ENCODE measurements at places on chromosomes 2 and 18.

DNA sequence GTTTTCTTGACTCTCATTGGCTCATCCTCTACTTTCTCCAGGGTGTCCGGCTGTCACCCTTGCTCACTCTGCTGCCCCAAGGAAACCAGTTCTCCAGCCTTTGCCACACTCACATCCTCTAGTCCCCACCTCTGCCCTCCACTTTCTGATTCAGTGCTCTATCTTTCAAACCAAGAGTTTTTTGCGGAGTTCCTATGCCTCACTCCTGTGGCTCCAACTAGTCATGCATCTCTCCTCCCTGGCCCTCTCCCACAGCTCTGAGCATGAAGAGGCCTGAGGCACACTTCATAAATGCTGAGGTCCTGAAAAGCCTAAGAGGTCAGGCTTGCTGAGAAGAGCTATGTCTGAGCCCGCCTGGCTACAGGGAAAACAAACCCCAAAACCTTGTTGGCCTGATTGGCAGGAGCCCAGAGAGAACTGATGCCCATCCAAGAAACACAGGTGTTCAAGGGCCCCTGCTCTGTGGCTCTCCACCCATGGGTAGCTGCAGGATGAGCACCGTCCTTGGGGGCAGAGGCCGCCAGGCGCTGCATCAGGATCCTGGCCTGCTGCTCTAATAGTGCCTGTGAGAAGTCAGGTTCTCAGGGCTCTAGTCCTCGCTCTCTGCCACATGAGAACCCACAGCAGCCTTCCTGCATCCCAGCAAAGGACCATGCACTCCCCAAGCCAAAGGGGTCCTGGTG is 42.1 kb downstream of the HS1BP3 start:
- DNase-seq, result no peak

DNA sequence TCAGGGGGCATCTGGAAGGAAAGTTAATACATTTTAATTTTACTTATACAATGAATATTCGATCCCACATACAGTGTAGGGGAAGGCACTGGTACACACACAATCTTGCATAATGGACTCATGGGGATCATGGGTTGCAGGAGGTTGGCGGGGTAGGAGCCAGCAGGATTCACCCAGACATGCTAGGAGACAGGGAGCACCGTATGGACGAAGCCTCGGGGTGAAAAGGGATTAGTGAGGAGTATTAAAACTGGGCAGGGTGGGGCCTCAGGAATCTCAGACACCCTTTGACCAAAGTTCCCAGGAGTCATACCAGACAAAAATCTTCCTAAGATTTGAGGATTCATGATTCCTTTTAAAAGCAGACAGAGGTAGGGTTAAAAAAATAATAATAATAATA is 140.8 kb downstream of the BCL11A start:
- DNase-seq, result no peak

DNA sequence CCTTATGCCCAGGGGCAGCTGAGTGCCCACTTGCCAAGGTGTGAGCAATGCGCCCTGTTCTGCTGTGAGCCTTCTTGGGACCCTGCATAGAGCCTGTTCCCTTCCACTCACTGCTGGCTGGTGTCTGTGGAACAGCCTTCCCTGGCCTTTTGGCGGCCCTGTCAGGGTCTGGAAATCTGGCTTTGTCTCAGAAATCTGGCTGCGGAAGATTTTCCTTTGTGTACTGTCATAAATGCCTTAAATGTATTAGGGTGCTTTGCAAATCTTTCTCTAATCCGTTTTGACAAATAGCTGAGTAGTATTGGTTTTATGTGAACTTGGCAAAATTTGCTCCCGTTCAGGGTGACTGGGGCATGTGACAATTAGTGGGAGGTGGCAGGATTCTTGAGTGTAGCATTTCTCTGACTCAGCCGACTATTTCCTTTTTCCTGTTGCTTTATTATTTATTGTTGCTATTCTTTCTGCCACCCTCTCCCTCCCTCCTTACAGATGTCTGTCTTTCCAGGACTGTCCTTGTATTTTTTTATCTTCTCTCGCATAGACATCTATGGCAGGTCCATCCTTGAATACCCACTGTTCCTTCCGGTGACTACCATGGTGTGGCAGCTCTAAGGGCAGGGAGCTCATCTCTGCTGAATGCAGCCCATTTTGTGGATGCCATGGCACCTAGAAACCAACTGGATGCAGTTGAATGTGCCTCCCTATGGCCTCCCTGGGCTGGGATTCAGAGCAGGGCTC is 41.8 kb downstream of the LDLRAD4 start:
- DNase-seq, result no peak

- no peak for DNase-seq
These were observed 23.3 kb upstream of the EFHD1 start for GRCh38 chr2:232610081-232610480.

GRCh38 chr18:76679259-76679658 is 143.1 kb upstream of the ZNF236 start:
- no peak for DNase-seq

GRCh38 chr2:67032076-67032475 is 365.1 kb upstream of the ETAA1 start:
- DNase-seq, result no peak

GRCh38 chr2:157760949-157761348 is 115.2 kb downstream of the ACVR1 start:
- DNase-seq, result no peak

DNA sequence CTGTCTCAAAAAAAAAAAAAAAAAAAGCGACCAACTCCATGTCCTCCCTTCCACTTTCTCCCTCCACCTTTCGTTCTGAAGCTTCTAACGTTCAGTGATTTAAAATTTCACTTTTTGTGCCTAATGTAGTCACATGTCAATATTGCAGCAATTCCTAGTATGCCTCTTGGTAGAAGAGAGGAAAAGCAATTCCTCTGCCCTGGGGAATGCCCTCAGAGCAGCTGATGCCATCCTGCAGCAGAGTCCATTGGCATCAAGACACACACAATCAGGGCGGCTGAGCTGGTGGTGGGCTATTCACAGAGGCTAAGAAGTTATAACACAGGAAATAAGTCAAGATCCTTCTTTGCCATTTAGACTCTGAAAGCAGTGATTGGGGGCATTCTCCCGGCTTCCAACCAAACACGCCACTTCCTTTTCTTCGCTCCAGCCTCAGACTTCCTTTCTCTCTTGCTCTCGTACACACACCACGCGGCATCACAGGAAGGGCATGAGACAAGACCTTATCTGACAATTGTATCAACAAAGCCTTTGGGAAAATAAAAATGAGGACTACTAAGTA is 71.9 kb downstream of the MOGAT1 start:
- DNase-seq, result no peak

DNA sequence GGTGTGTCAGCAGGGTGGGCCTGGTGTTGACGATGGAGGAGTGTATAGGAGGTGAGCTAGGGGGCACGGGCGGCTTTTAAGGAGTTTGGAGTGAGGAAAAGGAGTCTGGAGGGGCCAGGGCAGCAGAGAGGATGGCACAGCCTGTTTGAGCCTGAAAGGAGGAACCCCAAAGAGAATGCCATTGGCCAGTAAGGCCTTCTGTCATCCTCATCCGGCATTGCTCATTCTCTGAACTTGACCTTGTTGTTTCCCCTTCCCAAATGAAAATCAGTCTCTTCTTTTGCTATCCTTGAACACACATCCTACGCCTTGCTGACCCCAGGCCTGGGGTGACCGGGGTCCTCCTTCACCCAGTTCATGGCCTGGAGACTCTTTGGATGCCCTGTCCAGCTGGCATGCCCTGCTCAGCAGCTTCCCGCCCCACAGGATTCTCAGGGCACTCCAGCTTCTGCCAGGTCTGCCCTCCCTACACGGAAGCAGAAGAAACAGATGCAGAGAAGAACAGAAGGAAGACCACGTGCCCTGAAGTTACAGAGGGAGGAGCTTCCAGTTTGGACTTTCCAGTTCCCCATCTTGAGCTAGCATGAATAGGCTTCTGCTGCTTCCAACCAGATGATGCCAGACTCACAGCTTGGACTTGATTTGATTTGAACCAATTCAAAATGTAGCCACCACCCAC is 20.5 kb upstream of the KIF3C start:
- no peak for DNase-seq

GRCh38 chr2:16015210-16015902 is 75.0 kb downstream of the MYCN start:
- no peak for DNase-seq

- no peak for DNase-seq
These were observed 273.1 kb upstream of the SLC8A1 start for GRCh38 chr2:40725040-40725439.

GRCh38 chr2:67438337-67438736 is 41.2 kb downstream of the ETAA1 start:
- no peak for DNase-seq

DNA sequence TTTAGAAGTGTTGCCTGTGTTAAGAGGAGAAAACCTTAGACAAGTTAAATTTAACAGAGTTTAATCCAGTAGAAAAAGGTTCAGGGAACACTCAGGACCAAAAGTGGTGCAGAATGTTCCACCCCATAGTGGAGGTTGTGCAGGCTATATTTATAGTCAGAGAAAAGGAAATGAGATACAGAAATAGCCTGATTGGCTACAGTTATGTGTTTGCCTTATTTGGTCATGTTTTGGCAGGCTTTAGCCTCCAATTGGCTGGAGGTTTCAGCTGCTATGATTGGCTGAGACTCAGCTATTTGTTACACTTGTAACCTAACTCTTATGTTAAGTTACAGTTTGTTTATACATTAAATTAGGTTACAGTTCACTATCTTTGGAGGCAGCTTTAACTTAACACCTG is 4.2 kb downstream of the STAMBP start:
- no peak for DNase-seq

DNA sequence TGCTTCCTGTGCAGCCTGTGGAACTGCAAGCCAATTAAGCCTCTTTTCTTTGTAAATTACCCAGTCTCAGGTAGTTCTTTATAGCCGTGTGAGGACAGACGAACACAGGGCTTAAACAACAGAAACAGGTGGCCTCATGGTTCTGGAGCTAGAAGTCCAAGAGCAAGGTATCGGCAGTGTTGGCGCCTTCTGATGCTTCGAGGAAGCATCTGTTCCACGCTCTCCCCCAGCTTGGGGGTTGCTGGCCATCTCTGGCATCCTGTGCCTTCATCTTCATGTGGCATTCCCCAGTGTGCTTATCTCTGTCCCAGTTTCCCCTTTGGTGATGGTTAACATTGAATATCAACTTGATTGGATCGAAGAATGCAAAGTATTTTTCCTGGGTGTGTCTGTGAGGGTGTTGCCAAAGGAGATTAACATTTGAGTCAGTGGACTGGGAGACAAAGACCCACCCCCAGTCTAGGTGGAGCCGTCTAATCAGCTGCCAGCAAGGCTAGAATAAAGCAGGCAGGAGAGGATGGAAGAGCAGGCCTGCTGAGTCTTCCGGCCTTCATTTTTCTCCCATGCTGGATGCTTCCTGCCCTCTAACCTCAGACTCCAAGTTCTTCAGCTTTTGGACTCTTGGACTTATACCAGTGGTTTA is 287.6 kb downstream of the PHLPP1 start:
- no peak for DNase-seq

DNA sequence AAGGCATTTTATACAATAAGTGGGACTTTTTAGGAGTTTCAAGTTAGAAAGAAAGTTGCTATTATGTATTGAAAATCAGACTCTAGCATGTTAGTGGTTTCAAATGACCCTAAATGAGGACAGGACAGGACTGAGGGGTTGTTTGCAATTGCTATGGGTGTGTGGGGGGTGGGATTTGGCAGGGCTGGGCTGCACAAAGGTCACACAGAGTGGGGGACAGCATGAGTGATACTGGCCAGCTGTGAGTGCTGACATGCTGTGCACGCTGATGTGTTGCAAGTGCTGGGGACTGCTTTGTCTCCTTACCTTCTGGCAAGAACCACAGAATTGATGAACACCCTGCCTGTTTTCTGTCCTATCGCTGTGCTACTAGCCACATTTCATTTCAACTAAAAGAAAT is 29.8 kb downstream of the RNMT start:
- DNase-seq, result no peak

GRCh38 chr2:216298719-216299495 is 73.4 kb downstream of the MARCHF4 start:
- no peak for DNase-seq

- no peak for DNase-seq
These were observed 601.7 kb downstream of the NR4A2 start for GRCh38 chr2:155730804-155731203.

- DNase-seq, result no peak
These were observed 52.8 kb downstream of the LDLRAD4 start for GRCh38 chr18:13271302-13271911.

DNA sequence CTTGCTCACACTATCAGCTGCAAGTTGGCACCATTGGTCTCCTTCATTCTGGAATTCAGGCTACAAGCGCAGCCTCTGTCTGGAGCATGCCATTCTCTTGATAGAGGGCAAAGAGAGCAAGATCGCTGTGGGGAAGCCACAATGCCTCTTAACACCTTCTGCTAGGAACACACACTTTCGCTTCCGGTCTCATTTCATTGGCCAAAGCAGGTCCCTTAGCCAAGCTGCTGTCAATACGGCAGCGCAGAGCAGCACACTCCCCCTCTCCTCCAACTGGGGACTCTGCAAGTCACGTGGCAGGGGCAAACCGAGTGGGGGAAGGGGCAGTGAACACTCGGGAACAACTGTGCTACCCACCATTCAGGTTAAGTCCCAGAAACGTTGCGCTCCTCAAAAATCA is 98.1 kb downstream of the MMADHC start:
- no peak for DNase-seq

DNA sequence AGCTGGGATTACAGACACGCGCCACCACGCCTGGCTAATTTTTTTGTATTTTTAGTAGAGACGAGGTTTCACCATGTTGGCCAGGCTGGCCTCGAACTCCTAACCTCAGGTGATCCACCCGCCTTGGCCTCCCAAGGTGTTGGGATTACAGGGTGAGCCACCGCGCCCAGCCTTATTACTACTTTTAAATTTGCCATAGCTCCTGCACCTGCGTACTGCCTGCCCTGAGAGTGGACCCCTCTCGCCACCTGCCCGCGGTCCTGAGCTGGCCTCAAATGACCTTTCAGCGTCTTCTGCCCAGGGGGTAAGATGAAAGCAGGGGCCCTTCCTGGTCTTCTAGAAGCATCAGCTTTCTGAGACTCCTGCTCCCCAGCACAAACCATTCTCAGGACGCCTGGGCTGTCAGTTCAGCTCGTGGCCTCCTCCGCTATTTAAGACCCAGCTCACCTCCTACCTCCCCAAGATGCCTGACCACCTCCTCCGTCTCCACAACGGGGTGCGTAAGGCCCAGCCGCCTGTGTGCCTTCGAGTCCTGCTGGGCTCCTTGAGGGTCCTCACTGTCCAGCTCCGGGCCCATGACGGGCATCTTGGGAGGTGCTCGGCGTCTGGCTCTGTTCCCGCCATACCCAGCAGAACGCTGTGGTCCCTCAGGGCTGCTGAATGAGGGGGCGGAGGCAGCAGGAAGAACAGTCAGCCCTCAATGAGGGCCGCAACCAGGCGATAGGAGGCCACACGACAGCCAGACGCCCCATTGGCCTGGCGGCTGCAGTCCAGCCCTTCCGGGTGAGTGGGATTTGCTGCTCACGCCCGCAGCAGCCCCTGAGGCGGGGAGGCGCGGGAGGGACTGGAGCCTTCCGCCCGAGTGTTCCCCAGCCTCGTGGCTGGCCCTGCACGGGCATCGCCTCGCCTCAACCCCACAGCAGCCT is 266.6 kb downstream of the TFCP2L1 start:
- DNase-seq, result no peak

GRCh38 chr18:7939521-7939920 is 372.4 kb downstream of the PTPRM start:
- no peak for DNase-seq

Measured in stimulated activated CD4-positive, alpha-beta T cell treated with anti-CD3 and anti-CD28 coated beads, Interleukin-4, amount 100 ng/mL, for 1 hour (primary cell).